ENCODE measurements at places on chromosomes 13 and 19.

- no peak for DNase-seq
Measured at GRCh38 chr13:82480415-82480814, 1401.9 kb downstream of the SLITRK1 start.

- DNase-seq, result no peak
Measured at GRCh38 chr13:51577690-51578089, 6.6 kb upstream of the WDFY2 start.

GRCh38 chr13:87333599-87333998, 337.6 kb upstream of the SLITRK5 start:
- no peak for DNase-seq

- no peak for DNase-seq
Measured at GRCh38 chr13:33008946-33009722, 7.1 kb upstream of the KL start.

DNA sequence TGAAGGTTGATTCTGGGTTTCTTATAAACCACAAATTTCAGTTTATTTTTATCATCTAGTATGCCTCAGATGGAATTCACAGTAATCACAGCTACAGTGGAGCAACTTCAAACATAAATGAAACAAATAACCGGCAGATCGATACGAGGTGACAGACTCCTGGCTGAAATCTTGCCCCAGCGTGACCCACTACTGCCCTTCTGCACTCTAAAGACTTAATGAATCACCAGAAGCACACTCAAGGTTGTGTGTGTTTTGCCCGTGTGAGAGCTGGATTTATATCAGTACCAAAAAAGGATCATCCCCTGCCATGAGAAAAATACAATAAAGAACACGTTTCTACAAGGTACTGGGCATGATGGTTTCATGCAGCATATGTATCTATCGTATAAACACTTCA, 161.7 kb downstream of the KLF12 start:
- DNase-seq, result no peak

GRCh38 chr19:38666663-38667511, 19.4 kb downstream of the ACTN4 start:
- peak; percentile 58 for DNase-seq

DNA sequence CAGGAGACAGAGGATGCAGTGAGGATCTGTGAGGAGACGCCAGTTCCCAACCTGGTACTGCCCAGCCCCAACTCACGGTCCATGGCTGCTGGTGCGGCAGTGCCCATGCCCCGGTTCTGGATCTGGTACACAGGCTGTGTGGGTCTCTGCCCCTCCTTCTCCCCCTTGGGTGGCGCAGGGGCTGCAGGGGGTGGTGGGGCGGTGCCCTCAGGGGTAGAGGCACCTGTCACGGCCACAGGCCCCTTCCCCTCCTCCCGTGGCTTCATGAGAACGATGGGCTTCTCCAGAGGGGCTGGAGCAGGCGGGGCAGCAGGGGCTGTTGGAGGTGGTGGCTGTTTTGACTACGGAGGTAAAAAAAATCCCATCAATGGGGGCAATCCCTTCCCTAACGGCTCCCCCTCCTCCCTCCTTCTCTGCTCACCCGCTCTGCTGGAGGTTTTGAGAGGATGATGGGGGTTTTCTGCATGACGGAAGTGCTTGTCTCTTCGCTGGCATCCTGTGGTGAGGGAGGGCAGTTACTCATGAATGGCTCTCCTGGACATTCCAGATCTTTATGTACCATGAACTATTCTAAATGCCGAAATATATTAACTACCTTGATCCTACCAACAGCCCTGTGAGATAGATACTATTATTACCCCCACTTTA, 7.1 kb downstream of the SMG9 start:
- DNase-seq, result no peak

Measured in GM19239 (cell line).